ENCODE measurements at places on chromosomes 16 and 17.
A peak's percentile ranks its signal among the peaks of the same experiment; 100 is the strongest.

DNA sequence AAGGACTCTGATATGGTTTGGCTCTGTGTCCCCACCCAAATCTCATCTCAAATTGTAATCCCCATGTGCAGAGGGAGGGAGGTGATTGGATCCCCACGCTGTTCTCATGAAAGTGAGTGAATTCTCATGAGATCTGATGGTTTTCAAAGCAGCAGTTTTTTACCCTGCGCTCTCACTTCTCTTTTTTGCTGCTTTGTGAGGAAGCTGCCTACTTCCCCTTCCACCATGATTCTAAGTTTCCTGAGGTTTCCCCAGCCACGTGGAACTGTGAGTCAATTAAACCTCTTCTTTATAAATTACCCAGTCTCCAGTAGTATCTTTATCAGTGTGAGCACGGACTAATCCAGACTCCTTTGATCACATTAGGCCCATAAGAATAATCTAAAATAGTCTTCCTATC lies 719.7 kb upstream of the CDH8 start:
- DNase-seq = no peak

GRCh38 chr17:64572682-64573154 lies 65.9 kb downstream of the CEP95 start:
- no peak for DNase-seq

GRCh38 chr16:84617041-84617790 lies 662 bp downstream of the COTL1 start:
- peak; percentile 40 for DNase-seq

DNA sequence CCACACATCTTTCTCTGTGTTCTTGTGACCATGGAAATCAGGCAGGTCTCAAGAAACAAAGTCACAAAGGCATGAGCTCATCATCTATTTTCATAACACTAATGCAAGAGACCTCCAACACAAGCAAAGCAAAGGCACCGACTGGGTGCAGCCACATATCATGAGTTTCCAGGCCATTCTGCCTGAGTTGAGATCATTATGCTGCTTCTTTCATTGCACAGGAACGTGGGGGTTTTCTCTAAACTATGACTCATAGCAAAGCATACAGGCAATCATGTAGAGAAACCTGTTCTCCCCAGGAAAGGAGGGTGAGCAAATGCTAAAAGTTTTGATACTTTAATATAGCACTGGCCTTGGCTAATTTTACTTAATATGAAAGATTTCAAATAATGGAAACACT lies 60.7 kb downstream of the GRIN2A start:
- no peak for DNase-seq

GRCh38 chr17:29642171-29642611 lies 19.5 kb upstream of the CORO6 start:
- DNase-seq = no peak

- DNase-seq = no peak
Measured at GRCh38 chr17:40621019-40621418, 26.6 kb downstream of the SMARCE1 start.

DNA sequence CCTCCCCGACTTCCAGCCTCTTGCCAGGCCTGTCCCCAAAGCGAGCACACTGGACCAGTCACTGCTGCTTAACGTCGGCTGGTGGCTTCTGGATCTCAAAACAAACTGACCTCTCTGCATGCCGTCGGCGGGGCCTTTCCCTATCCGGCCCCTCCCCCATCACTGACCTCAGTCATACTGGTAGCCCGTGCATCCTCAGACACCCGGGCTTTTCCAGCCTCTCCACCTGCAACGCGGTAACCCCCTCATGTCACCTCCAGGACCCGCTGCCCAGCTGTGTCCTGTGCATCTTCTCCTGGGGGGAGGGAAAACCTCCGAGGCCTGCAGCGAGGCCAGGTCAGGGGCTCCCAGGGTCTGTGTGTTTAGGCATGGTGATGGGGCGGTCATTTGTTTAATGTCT lies 138.6 kb upstream of the CHMP6 start:
- no peak for DNase-seq

DNA sequence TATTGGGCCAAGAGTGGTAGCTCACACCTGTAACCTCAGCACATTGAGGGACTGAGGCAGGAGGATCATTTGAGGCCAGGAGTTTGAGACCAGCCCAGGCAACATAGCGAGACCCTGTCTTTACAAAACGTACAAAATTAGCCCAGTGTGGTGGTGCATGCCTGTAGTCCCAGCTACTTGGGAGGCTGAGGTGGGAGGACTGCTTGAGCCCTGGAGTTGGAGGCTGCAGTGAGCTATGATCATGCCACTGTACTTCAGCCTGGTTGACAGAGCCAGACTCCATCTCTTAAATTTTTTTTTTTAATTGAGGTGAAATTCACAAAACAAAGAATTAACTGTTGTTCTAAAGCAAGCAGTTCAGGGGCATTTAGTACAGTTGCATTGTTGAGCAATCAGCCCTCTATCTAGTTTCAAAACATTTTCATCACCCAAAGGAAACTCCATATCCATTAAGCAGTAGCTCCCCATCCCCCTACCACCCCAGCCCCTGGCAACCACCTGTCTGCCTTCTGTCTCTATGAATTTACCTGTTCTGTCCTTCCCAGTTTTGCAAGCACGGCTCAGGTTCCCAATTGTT lies 15.6 kb downstream of the SNX29 start:
- DNase-seq = no peak

GRCh38 chr16:67345401-67345800 lies 18.8 kb downstream of the LRRC36 start:
- DNase-seq = no peak

DNA sequence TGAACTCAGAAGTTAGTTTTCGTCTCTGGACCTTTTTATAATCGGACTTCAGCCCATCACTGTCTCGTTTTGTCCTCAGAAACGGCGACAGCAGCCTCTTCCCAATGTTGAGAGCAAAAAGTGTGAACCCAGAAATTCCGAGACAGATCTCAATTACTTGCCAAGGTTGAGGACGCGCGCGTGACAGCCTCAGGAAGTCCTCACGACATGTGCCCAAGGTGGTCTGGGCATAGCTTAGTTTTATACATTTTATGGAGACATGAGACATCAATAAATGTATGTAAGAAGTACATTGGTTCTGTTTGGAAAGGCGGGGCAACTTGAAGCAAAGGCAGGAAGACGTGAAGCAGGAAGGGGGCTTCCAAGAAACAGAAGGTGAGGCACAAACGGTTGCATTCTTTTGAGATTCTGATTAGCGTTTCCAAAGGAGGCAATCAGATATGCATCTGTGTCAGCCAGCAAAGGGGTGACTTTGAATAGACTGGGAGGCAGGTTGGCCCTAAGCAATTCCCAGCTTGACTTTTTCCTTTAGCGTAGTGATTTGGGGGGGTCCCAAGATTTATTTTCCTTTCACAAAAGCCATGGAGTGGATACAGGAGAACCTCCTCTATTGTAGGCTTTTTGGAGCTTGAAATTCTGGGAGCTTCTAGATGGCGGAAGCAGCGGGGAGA lies 583 bp upstream of the ZNF747 start:
- DNase-seq = no peak

DNA sequence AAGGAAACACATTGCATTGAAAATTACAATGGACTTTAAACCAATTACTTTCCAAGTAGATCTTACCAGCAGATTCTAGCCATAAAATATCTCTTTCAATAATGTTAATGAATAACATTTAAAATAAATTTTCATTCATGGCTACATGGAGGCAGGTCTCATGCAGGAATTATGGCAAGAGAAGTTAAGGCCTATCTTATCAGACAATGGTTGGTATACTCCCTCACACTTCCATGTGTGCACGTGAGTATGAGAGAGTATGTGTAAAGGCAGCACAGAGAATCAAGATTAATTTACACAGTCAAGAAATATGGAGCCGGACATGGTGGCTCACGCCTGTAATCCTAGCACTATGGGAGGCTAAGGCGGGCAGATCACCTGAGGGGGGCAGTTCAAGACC lies 76.5 kb downstream of the HELZ start:
- no peak for DNase-seq

- DNase-seq = no peak
Measured at GRCh38 chr17:76502341-76503211, 1.4 kb upstream of the RHBDF2 start.

DNA sequence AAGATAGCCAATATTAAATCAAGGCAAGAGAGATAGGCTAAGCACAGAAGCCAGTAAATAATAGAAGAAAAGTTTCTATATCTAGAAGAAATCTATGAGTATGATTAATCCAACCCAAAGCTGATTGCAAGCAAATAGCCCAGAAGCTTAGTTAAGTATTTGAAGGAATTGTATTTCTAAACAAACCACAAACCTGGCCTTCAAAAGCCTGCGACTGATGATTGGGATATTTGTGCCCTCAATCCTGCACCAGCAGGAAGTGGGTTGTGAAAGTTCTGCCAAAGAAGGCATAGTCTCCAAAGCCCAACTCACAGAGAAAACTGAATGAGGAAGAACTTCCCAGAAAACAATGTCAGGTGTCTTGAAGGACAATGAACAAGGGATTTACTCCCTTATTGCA lies 114.5 kb upstream of the C17orf78 start:
- no peak for DNase-seq

- DNase-seq = no peak
Measured at GRCh38 chr17:55845385-55845784, 94.5 kb downstream of the PCTP start.

- DNase-seq = no peak
Measured at GRCh38 chr17:43169561-43170139, 1.4 kb upstream of the NBR1 start.

DNA sequence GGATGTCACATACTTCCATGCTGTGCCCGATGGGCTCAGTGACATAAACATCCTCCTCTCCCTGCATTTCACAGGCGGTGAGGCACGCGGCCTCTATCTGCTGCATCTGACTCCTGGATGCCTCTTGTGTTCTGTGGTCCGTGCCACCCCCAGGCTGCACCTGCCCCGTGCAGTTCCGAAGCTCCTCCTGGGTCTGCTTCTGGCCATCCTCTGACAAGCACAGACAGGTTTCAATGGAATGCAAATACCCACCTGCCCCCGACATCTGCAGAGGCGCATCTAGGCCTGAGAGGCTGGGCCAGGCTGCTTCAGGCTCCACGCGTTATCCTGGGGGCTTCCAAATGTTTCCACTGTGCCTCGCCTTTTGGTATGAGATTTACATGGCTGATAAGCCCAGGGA lies 46.3 kb upstream of the DNAH17 start:
- no peak for DNase-seq

- DNase-seq = no peak
Measured at GRCh38 chr16:84561291-84561690, 56.6 kb downstream of the COTL1 start.

GRCh38 chr16:84931506-84931905 lies 79.8 kb downstream of the ZDHHC7 start:
- no peak for DNase-seq

- DNase-seq = no peak
Measured at GRCh38 chr16:77711179-77711578, 11.1 kb upstream of the NUDT7 start.

DNA sequence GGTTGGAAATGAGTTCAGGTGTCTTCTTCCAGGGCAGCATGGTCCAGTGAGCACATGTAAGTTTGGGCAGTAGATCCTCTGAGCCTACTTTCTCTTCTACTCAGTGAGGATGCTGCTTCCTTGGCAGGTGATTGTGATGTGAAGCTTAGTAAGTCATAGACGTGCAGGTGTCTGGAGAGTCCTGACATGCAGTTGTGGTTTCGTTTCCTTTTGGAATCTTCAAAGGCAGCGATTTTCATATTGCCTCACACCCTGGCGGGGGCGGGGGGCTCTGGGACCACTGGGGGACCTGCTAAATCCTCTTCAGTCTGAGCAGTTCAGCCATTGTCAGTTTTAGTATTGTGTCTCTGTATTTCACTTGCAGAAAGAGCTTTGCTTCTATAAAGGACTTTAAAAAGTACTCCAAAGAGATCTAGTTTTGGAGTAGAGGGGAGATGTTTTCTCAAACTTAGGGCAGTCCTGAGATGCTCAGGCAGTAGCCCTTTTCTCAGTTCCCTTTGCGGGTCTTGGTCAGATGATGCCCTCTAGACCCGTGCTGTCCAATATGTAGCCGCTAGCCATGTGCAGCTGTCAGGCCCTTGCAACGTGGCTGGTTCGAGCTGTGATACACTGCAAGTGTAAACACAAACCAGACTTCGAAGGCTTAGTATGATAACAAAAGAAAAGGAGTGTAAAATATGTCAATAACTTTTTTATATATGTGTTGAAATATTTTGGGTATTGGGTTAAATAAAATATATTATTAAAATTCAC lies 4.0 kb upstream of the CDK5R1 start:
- no peak for DNase-seq

DNA sequence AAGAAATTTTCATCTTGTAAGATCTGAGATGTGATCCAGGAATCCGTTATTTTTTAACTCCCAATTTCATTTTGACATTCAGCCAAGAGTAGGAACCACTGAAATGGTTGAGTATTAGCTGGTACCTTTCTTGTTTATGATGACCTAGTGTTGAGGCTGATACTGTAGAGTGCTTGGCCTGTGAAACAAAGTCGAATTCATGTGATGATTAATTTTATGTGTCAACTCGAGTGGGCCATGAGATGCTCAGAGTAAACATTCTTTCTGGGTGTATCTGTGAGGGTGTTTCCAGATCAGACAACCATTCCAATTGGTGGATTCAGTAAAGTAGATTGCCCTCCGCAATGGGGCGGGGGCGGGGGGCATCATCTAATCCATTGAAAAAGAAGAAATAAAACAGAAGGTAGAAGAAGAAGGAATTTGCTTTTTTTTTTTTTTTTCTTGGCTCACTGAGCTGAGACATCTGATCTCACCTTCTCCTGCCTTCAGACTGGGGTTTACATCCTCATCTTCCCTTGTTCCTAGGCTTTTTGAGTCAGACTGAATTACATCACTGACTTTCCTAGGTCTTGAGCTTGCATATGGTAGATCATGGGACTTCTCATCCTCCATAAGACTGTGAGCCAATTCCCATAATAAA lies 264.6 kb upstream of the KCNJ16 start:
- no peak for DNase-seq

- DNase-seq = no peak
Measured at GRCh38 chr17:74024871-74025531, 178.5 kb upstream of the RPL38 start.

- DNase-seq = no peak
Measured at GRCh38 chr17:41816637-41817320, 4.0 kb downstream of the FKBP10 start.

GRCh38 chr17:4580291-4580690 lies 4.0 kb upstream of the SMTNL2 start:
- no peak for DNase-seq

DNA sequence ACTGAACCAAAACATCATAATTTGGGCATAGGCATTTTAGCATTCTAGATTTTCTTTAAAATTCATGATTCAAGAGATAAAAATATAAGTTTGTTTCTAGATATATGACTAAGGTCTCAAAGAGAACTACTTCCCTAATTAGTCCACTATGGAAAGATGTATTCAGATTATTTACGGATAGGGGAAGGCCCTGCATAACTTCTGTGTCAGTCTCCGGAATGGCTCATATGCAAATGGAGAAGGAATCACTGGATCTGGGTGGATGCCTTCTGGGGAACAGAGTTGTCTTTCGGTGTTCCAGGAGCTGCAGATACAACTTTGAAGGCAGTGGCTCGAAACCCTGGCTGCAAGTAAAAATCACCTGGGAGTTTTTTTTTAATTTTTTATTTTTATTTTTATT lies 17.1 kb upstream of the WFIKKN2 start:
- DNase-seq = no peak

Measured in activated CD4-positive, alpha-beta T cell treated with anti-CD3 and anti-CD28 coated beads, Interleukin-2, amount 50 U/mL, for 4 hours (primary cell).